B cell (primary cell): ENCODE measurements at places on chromosomes 16 and 17.
A peak's percentile ranks its signal among the peaks of the same experiment; 100 is the strongest.

DNA sequence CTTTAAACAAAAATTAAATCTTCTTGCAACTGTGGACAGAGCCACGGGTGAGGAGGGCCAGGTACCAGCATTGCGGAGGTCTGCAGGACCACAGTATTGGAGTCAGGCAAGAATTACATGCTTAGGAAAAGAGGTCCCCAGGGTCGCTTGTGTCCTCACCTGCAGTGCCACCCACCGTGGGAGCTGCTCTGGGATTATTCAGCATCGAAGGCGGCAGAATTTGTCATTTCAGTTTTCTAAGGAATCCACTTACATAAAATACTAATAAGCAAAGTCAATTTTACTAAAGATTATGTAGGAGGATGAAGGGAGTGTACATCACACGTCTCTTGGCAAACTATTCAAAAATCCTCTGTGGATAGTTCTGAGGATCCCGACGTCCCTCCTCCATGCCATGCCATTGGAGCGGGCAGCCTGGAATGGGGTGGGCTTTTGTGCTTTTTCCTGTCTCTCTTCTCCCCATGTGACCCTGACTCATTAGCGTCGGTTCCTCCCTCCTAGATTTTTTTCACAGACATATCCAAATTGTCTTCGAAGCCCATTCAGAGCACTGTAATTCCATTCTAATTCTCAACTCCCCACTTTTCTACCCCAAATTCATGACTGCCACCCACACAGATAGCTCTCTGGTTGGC is 3.0 kb upstream of the PIK3R6 start:
- no peak for DNase-seq

DNA sequence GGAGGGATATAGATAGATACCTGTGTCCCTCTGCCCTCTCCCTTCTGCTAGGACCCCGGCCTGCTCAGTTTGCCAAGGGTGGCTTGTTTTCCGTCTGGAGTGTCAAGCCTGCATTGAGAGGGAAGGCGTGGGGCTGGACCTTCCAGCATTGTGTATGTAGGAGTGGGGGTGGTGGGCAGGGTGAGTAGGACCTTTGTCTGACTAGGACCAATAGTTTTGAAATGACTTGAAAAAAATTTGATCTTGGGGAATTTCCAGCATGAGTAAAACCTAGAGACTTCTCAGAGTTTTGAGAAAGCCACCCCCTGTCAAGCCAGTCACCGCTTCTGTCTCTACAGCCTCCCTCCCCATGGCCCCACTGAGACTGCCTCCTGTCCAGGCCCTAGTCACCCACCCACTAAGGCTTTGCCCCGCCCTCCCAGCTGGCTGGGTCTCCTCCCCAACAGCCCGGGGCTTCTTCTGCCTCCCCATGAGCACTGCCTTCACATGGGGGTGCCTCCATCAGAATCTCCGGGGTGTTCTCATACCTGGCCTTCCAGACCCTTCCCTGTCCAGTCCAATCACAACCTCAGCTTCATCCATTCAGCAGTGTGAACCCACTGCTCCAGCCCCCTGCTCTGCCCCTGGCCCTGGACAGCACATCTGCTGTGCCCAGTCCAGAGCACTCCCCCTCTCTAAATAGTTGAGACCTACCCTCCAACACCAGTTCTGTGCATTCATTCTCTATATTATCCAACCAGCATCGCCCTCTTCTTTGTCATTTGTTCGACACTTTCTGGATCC is 207.0 kb downstream of the MSI2 start:
- DNase-seq: no peak

DNA sequence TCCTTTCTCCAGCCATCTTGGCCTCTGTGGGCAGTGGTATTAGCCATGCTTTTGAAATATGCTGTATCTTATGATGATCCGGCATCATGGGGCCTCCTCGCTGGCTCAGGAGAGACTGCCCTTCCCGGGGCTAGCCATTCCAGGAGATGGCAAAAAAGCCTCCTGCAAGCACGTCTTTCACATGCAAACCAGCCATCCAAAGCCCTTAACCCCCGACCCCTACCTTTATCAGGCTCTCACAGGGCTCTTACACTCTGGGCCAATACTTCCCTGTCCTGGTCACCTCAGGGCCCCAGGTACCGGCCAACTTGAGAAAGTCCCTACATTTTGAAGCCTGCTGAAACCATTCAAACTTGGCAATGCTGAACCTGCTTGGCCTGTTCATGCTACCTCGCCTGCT is 36.4 kb downstream of the MYH13 start:
- DNase-seq: no peak

- no peak for DNase-seq
Measured at GRCh38 chr17:58993311-58993710, 113.4 kb downstream of the TRIM37 start.

GRCh38 chr17:38401459-38401858 is 26.8 kb upstream of the ARHGAP23 start:
- no peak for DNase-seq

DNA sequence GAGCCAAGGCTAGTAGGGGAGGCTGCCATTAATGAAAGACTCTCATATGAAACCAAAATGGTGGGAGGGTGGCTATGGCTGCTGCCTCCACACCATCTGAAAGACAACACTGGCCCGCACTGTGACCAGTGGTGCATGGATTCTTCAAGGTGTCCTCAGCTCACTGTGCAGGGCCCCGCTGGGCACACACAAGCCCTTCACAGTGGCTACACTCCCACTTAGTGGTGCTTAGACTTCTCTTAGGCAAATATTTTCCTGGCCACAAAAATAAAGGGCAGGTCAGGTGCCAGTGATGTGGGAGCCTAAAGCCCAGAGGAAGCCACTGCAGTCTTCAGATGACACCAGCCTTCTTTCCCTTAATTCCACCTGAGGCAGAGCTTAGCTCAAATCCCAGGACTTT is 38.1 kb upstream of the IRX3 start:
- DNase-seq: no peak

GRCh38 chr16:27843800-27844199 is 219.7 kb downstream of the GSG1L start:
- no peak for DNase-seq

DNA sequence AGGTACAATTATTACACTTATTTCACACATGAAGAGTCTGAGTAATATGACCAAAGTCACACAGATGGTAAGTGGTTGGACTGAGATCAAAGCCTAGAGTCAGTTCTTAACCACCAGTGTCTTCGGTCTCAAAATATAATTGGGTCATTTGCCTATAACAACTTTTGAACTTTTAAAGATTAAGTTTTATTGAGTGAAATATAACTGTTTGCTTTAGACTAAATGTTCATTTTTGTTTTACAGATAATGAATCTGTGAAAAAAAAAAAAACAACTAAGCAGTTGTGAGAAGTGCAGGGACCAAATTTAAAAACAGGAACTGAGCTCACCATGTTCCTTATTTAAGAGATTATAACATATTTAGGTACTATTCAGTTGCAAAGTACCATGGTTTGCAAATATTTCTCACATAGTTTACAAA is 150.1 kb downstream of the ITFG1 start:
- DNase-seq: peak; percentile 10

DNA sequence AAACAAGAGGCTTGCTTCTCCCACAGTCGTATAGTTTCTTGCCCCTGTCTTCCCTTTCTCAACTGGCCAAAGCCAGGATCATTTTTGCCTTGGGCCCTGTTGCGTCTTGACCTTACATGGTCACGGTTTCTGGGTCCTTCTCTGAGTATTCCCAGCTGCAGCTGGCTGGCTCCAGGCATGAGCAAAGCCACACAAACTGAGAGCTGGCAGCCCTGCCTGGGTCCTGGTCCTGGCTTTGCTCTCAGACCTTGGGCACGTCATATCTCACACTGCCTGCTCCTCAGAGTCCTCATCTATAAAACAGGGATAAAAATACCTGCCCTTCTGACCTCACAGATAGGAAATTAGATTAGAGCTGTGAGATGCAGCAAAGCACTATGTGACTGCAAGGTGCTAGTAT is 277.6 kb downstream of the CBLN1 start:
- DNase-seq: no peak

- DNase-seq: no peak
Measured at GRCh38 chr17:29045734-29046472, 3.0 kb downstream of the PIPOX start.

- no peak for DNase-seq
Measured at GRCh38 chr17:12522743-12523183, 142.9 kb upstream of the MYOCD start.

DNA sequence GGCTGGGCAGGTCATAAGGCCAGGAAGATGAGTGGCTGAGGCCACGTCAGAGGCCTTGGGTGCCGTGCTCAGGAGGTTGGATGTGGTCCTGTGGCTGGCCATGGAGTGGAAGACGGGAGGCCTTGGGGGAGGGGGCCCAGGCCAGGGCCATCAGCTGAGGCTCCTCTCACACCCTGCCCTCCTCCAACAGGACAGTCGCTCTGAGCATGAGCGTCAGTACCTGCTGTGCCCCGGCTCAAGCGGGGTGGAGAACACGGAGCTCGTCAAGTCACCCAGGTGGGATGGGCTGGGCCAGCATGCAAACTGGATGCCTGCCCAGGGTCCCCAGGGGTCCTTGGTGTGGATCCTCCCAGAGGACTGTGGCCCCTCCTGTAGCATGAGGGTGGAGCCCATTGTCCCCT is 19.2 kb downstream of the POLR3E start:
- no peak for DNase-seq

DNA sequence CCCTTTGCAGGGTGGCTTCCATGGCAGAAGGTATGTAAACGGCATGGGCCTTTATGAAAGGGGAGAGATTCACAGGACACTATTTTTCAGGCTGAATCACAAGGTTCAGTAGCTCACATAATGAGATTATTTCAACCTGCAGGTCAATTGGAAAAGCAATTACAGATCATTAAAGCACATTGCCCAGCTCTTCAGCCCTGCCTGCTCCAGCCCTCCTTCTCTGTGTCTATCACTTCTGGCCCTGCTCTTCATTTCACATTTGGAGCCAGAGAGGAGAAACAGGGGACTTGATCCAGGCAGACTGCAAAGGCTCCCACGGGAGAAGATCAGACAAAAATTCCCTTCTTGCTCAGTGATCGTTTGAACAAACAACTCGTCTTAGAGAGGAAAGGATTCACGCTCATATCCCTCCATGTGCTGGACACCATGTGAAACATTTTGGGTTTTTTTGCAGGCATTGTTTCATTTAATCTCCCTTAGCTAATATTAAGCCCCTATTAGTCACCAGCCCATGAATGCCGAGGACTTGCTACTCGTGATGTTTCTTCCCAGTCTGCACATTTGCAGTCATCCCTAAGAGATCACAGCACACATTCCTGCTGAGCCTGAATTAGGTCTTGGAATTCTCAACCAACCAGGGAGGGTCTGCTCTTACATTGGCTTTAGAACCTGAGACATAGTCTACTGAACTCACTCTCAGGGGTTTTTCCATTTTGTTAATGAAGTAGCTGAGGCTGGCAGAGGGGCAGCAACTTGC is 443.9 kb upstream of the CCL2 start:
- DNase-seq: no peak

GRCh38 chr17:55158439-55158838 is 106.3 kb upstream of the HLF start:
- DNase-seq: no peak

- DNase-seq: peak; percentile 86
Measured at GRCh38 chr17:2053380-2054261, 1.3 kb upstream of the HIC1 start.

GRCh38 chr16:20004931-20005330 is 68.8 kb downstream of the GPR139 start:
- DNase-seq: no peak

GRCh38 chr17:2482218-2482617 is 29.5 kb downstream of the METTL16 start:
- no peak for DNase-seq

DNA sequence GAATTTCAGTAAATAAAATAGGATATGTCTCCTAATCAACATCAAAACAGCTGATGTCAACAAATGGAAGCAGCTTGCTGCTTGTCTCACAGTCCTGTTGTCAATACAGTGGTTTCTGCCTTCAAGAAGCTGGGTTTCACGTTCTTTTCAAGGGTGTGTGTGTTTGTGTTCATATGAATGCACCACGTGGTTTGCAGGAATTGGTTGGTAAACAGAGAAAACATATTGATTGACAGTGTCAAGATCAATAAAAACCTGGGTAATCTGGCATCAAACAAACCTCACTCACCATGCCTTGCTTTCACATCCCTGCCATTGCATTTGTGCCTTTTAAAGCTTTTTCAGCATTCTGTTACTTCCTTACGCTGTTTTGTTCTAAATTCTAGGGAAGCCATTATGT is 585.7 kb upstream of the CA10 start:
- DNase-seq: no peak

DNA sequence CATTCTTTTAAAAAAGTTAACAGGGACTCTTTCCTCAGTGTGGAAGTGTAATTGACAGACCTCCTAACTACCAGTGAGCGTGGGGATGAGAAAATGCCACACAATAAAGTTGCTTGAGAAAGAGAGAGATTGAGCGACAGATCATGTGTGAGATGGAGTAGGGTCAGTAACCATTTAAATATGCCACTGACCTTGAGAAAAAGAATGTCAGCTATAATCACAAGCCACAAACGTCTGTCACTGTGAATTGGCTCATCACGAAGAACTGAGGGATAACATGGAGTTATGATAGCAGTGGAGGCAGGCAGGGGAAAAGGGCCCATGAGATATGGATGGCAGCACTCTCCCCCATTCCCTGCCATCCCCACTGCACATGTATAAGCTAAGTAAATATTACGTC is 253.9 kb downstream of the SLC39A11 start:
- no peak for DNase-seq

- DNase-seq: no peak
Measured at GRCh38 chr17:72523491-72523890, 402.7 kb downstream of the SOX9 start.

GRCh38 chr17:73787076-73788059 is 143.1 kb upstream of the SDK2 start:
- DNase-seq: no peak

- no peak for DNase-seq
Measured at GRCh38 chr16:78552716-78553115, 453.3 kb downstream of the WWOX start.

DNA sequence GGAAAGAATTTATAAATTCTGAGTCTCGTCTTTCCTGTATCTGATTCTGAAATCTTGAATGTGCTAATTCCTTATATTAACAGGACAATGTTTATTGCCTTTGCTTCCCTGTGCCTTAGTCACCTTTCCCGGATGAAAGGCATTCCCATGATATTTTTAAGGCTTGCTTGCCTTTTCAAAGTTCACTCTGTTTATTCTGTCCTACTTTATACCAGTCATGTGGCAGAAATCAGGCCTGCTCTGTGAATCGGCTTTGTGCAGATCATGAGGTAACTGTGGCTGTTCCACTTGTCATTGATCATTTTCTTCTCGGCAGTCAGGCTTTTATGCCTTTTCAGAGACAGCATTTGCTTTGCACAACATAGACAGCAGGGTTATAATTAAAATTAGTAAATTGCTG is 28.8 kb upstream of the ABCC11 start:
- no peak for DNase-seq

GRCh38 chr17:3835410-3836229 is 10.4 kb downstream of the NCBP3 start:
- DNase-seq: no peak

GRCh38 chr17:58402047-58402446 is 15.3 kb downstream of the RNF43 start:
- no peak for DNase-seq

DNA sequence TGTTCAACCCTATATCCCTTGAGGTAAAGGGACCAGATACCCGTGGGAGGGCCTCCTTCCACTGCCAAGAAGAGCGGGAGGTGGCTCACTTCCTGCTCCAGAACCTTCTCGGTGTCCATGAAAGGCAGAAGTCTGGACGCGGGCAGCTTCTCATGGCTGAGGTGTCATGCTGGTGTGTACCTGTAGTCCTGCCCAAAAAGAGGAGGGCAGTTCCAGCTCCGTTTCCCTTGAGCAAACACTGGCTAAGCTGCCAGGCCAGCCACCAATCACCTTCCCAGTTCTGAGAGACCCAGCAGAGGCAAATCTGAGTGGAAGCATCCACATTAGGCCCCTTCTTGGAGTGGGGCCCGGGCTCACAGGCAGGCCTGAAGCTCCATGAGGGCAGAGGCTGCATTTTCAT is 5.6 kb downstream of the TMEM11 start:
- no peak for DNase-seq
